ENCODE measurements at places on chromosomes 16 and 17.

DNA sequence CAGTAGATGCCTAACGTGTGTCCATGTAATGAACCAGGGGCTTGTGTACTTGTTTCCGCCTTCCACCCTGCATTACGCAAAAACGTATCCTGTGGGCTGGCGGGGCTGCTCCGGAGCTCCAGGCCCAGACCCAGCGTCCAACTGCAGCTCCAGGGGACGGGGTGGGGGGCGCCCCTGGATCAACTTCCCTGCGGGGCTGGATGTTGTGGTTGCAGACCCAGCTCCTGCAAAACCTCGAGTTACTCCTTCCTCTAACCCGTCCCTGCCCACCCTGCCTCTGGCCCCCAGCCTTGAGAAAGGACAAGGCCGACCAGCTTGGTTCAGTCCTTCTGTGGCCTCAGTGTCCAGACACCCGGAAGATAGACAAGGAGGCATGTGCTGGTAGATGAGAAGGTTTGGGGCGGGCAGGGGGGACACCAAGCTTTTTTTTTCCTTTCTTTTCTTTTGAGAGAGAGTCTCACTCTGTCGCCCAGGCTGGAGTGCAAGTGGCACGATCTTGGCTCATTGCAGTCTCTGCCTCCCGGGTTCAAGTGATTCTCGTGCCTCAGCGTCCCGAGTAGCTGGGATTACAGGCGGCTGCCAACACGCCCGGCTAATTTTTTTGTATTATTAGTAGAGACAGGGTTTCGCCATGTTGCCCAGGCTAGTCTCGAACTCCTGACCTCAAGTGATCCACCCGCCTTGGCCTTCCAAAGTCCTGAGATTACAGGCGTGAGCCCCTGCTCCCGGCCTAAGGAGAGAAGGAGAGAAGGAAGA is 731 bp upstream of the EXOC7 start:
- H3K27me3 ChIP-seq, result no peaks in the 10 kb centered on the region
- peak overlapping the region; percentile 98 for H3K27ac ChIP-seq
- peak overlapping the region; percentile 95 for H3K4me3 ChIP-seq
- no peak for DNase-seq

GRCh38 chr16:75617121-75617520 is 6.0 kb downstream of the ADAT1 start:
- no peak overlapping the region for H3K4me3 ChIP-seq
- no peaks in the 10 kb centered on the region for H3K27me3 ChIP-seq
- DNase-seq, result no peak

GRCh38 chr17:20174588-20175265 is 165.6 kb downstream of the SPECC1 start:
- H3K4me3 ChIP-seq, result peak overlapping the region; percentile 63
- no peaks in the 10 kb centered on the region for H3K36me3 ChIP-seq

DNA sequence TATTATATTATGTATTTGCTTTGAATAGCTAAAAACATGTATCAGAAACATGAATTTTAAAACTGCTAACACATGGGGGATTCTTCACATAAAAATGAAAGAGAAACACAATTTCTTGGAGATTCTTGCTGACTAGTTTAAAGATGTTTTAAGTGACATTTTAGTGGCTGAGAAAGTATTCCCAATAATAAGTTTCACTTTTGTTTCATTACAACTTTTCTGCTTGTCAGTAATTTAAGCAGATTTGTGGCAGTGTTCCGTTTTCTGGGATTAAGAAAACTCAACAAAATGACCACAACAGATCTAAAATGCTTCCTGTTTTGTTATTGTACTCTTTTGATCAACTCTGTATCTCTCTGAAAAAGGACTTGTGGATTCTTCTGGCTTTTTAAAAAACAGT is 75.9 kb downstream of the NLK start:
- peaks cover 15% of the 10 kb centered on the region for H3K36me3 ChIP-seq
- H3K27me3 ChIP-seq, result no peaks in the 10 kb centered on the region
- no peak overlapping the region for H3K27ac ChIP-seq
- peaks cover 6% of the 10 kb centered on the region for H3K4me1 ChIP-seq

Measured in MCF 10A (cell line).